ENCODE measurements at places on chromosomes 1 and 21.
A peak's percentile ranks its signal among the peaks of the same experiment; 100 is the strongest.

- no peak for DNase-seq
These were observed 458.2 kb upstream of the DAB1 start for GRCh38 chr1:57882072-57882471.

GRCh38 chr1:152795686-152796085, 835 bp upstream of the LCE1D start:
- no peak for DNase-seq

DNA sequence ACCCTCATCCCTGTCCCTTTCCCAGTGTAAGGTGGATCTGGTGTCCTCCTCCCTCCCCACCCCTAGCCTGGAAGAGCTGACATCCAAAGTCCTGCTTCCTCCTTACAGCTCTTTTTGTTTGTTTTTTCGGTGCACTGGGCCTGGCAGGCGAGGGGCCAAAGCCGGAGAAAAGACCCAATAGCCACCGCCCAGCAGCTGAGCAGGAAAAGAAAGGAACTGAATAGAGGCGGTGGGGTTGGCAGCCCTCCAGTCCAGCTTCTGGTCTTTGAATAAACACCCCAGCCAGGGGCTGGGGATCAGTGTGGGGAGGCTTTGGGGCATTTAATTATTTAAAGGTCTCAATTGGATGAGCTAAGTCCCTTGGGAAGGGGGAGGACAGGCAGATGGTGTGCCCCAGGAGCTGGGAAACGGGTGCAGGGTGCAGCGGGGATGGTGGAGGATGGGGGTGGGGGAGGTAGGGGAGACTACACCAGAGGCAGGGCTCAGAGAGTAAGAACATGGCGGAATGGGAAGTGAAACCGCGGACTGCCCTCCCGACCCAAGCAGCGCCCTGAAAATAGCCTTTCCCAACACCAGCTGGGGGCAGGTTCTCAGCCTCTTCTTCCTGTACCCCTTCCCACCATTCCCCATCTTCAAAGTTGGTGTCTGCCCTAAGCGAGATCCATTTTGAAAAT, 20.2 kb downstream of the BTG2 start:
- no peak for DNase-seq

- no peak for DNase-seq
These were observed 50.7 kb downstream of the PRDM16 start for GRCh38 chr1:3119725-3120124.

- peak; percentile 79 for DNase-seq
These were observed 14.6 kb downstream of the NGF start for GRCh38 chr1:115323366-115324004.

- no peak for DNase-seq
These were observed 48.1 kb downstream of the TENT5C start for GRCh38 chr1:117653732-117654492.

- no peak for DNase-seq
These were observed 301.9 kb downstream of the NPHP4 start for GRCh38 chr1:5690291-5690690.

Data from HCEC 1CT (cell line).